Esophagus squamous epithelium (tissue), 5 donors: ENCODE measurements at places on chromosomes 5 and 9.

- DNase-seq = no peak
Measured at GRCh38 chr5:153964880-153965645, 73.6 kb downstream of the FAM114A2 start.

DNA sequence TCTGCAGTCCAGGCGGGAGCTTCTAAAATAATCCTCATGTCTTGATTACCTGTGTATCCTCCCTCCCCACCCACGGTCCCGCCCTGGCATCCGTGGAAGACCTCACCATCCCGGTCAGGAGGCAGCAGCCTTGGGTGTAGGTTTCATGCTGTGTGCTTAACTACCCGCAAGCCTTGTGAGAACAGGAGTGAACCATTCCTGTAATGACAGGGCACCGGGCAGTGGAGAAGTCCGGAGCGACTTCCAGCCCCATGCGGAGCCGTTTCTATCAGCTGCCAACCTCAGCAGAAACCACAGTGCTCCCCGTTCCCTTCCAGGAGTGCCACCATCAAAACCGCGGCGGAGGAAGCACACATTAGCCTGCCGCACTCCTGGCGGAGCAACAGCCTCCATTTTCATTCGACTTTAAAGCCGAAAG, 123.5 kb upstream of the LMX1B start:
- DNase-seq = no peak

- DNase-seq = no peak
Measured at GRCh38 chr9:12652973-12653372, 40.2 kb upstream of the TYRP1 start.

DNA sequence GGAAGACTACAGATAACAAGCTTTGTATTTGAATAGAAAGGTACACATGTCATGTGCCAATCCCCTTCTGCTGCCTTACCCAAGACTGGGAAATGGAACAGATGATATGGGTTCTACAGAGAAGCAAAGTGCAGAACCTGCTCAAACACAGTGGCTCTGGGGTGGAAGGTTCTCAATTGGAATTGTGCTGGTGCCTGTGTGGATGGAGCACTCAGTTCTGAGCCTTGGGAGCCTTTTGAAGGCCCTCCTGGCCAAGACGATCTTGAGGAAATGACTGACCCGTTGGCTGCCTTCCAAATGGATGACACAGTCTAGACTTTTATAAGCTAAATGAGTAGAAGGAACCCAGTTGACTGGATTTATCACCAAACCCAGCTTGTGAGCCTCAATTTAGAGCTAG, 4.2 kb upstream of the PRSS3 start:
- DNase-seq = no peak

DNA sequence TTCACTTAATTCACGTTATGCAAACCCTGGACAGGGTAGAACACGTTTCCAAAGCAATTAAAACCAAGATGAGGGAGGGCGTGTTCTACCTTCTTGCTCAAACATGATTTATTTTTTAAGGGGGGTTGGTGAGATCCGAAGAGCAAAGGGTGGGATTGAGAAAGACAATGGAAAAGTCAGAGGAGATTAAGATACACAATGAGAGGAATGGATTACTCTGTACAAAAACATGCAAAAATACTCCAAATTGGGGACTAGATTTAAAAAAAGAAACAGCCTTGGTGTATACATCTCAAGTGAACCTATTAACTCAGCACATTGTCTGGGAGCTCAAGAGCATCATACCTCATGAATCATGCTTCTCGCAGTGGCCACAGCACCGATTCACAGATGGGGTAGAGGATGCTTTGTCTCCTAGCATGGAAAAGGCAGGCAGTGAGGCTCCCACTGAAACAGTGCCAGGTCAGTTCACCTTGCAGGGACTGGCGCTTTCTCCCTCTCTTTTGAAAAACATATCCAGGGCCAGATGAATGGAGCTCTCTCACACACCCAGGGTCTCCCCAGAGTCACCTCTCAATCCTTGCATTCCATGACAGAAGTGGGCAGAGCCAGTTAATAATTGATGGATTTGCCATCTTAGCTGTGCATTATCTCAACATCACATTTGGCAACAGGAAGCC, 459.7 kb downstream of the BNC2 start:
- no peak for DNase-seq
